CD4-positive, alpha-beta T cell treated with Interleukin-17A for 1 hour (primary cell): ENCODE measurements at places on chromosomes 1 and 21.
A peak's percentile ranks its signal among the peaks of the same experiment; 100 is the strongest.

GRCh38 chr1:91148641-91149069 lies 126.8 kb upstream of the ZNF644 start:
- no peak for DNase-seq

GRCh38 chr21:45990049-45990711 lies 8.6 kb downstream of the COL6A1 start:
- no peak for DNase-seq

GRCh38 chr1:178857126-178857525 lies 13.8 kb downstream of the ANGPTL1 start:
- DNase-seq = no peak

DNA sequence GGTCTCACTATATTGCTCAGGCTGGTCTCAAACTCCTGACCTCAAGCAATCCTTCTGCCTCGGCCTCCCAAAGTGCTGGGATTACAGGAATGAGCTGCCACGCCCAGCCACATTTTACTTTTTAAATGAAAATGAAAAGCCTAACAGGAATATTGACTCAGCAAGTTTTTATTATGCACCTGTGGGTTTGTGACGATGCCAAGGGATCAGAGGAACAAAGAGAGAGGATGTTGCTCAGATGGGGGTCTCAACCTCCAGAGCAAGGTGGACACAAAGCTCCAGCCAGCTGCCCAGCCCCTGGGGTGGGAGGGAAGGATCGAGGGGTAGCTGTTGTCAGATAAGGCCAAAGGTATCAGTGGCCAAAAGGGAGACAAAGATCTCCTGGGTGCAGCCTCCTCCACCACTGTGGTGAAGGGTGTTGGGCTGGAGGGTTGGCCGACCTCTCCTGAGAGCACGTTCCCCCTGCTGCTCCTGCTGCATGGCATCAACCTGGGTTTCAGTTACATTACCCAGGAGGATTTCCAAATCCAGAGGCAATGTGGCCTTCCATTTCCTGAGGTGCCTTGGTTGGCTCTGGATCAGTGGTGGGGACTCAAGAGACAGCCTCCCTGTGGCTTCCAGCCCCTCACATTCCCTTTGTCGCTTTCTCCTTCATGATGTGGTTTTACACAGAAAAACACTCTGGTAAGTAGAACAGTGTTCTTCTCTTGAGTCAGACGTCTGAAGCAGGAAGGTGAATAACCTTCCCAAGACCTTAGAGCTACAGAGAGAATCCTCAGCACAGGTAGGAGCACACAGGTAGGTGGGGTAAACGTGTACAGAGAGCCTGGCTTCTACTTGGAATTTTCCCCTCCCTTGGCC lies 34.2 kb downstream of the ZNF496 start:
- no peak for DNase-seq

GRCh38 chr1:9715536-9716226 lies 64.2 kb downstream of the PIK3CD start:
- peak; percentile 51 for DNase-seq

DNA sequence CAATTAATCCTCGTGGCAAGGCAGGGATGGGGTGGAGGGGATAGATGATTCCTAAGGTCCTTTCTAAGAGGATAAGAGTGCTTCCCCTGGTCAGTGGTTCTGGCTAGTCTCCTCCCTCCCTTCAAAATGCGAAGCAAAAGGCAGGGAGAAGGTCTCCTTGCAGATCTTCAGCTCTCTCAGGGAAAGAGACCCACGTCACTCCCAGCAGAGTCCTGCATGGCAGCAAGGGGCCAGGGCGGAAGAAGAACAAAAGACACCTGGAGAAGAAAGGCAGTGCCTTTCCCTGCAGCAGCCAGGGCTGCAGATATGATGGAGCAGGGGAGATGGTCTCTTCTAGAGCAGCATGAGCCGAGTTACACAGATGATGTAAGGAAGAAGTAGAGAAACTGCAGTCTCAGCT lies 29.6 kb upstream of the SLAMF9 start:
- no peak for DNase-seq

GRCh38 chr1:113142791-113143190 lies 69.8 kb downstream of the LRIG2 start:
- DNase-seq = no peak

GRCh38 chr21:43721206-43721605 lies 2.3 kb downstream of the PDXK start:
- no peak for DNase-seq

- DNase-seq = no peak
Observed at GRCh38 chr1:58183286-58183685, 363.2 kb downstream of the OMA1 start.

DNA sequence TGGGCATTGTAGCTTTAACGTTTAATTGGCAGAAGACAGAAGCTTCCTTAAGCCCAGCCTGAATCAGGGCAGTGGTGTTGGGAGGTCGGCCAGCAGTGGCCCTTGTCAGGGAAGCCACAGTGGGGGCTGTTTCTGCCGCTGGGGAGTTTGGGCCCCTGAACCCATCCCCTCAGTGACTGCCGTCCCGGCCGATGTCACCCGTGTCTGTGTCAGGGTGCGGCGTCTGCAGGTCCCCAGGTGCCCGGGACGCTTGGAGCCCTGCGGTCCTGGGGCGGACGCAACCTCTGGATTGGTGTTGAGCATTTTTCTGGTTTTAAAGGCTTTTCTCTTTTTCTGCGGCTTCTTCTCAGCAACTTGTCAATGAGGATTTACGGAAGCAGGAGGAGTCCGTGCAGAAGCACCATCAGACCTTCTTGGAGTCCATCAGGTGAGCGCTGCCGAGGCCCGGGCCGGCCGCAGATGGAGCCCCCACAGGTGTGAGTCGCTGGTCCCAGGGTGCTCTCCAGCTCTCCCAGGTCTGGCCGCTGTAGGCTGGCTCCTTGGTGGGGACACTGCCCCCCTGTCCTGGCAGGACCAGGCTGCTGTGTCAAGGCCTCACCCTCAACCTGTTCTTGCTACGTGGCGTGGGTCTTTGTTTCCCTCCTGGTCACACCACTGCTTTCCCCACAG lies 2.3 kb downstream of the ATAD3C start:
- DNase-seq = no peak

DNA sequence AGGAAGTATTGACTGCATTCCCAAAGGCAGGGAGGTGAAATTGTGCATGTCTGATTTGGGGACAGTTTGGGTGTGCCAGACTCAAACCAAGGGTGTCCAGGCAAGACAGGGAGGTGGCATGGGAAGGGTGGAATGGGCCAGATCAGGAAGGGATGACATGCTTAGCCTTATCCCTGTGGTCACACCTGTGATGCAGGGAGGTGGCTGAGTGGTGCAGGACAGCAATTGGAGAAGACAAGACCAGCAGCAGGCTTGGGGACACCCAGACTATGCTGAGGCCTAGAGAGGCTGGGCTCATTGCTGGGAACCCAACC lies 4.0 kb downstream of the FOXO6 start:
- no peak for DNase-seq

DNA sequence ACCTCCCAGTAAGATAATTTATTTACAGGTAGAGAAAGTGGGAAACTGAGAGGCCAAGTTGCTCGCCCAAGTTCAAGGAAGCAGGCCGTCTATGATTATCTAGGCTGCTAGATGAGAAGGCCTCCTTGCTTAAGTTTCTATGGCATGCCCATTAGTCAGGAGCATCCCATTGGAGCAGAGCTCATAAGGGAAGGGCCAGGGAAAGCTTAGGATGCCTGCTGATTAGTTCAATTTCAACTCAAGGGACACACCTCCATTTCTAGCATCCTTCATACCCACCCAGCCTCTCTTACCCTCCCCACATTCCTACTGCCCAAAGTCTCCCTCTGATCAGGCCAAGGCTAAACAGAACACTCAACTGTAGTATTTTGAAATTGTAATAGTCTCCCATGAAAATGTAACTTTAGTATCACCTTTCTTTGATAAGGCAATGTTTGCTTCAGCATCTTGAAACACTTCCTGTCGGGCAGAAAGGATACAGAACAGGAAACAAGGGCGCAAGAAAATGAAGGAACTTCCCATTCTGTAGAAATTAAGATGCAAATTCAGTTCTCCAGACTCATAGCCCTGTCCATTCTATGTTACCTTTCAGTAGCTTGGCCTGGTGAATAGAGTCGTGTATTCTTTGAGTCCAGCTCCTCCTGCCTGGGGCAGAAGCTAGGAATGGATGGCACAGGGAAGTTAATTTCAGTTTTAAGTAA lies 46.3 kb upstream of the TARBP1 start:
- no peak for DNase-seq

GRCh38 chr1:76125473-76126219 lies 51.1 kb downstream of the ST6GALNAC3 start:
- no peak for DNase-seq

DNA sequence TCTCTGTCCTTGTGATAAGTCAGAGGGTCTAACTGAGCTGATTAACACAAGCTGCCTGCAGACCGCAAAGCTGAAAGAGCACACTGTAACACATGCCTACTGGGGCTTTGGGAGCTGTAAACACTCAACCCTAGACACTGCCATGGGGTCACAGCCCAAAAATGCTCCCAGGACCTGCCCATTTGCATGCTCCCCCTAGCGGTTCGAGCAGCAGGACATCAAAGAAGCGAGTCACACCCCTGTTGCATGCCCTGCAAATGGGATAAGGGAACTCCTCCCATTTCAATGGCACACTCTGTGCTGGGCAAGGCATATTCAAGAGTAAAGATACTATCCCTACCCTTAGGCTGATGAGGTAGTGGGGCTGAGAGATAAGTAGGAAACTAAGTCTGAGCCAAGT lies 22.8 kb downstream of the LCE3E start:
- no peak for DNase-seq

- no peak for DNase-seq
Observed at GRCh38 chr1:58994664-58995063, 210.8 kb upstream of the JUN start.

GRCh38 chr1:226674892-226675714 lies 64.0 kb downstream of the ITPKB start:
- peak; percentile 89 for DNase-seq

DNA sequence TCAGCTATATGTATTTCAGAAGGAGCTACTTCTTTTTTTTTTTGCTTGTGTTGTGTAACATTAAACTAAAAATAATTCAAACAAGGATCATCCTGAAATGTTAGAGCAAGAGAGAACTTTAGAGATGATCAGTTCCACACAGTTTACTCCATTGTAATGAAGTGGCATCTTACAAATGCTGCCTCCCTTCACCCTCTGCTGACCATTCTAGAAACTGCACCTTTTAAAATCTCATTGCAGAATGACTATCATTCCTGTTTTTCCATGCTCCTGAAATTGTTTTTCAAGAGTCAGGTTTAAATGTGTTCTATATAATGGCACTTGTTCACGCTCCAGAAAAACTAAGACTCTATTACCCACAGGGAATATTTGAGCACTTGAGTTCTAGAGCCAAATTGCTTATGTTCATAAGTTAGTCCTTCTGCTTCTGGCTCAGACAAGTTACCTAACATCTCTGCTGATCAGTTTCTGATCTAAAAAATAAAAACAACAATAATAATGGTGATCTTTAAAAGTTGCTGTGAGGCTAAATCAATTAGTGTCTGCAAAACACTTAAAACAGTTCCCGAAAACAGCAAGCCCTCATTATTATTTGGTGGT lies 21.5 kb upstream of the SLC44A5 start:
- peak; percentile 4 for DNase-seq

DNA sequence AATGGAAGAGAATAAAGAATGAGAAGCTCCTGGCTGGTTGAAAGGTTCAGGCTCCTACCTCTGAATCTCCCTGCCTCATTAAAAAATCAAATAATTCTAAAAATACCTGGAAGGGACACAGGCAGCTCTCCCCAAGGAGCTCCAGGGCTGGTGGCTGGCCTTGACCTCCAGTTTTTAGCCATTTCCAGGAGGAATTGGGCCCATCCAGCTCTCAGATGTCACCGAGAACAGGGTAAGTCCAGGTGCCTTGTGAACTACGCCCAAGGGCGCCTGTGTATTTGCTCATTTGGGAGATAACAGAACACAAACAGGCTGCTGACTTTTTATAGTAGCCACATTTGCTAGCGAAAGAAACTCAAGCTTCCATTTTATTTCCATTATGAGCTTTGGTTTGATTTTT lies 321.0 kb upstream of the C1orf174 start:
- DNase-seq = no peak

DNA sequence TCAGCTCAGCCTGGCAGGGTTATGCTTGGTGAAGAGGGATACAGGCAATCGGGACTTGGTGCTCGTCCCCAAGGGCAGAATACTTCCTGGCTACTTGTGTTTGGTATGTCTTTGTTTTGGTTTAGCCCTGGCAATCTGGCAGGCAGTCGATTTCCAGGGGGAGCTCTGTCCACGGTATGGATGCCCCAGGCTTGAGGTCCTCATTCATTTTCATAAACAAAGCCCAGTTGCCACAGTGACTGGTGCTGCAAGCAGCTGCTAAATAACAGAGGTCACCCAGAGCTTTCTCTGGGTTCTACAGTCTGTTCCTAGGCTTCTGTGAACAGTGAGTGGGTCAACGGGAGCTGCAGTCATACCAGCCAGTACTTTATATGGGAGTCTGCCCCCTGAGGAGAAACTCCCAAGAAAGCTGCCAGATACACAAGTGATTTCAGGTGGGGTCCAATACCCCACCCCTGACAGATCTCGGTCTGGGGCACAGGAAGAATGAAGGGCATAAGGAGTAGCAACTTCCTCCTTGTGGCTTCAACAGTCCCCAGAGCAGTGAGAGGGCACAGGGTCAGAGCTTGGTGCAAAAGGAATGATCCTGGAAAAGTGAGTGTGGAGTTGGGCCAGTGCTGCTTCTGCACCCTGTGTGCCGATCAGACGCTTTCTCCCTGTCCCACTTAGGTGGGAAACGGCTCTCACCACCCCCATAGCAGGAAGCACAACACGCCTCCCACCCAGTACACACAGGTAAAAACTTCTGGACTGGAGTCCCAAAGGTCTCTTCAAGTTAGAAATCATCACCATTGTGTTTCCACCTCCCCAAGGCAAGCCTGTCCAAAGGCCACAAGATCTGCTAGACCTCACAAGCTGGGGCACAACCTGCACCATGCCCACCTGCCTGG lies 55.5 kb downstream of the TGFBR3 start:
- DNase-seq = no peak

DNA sequence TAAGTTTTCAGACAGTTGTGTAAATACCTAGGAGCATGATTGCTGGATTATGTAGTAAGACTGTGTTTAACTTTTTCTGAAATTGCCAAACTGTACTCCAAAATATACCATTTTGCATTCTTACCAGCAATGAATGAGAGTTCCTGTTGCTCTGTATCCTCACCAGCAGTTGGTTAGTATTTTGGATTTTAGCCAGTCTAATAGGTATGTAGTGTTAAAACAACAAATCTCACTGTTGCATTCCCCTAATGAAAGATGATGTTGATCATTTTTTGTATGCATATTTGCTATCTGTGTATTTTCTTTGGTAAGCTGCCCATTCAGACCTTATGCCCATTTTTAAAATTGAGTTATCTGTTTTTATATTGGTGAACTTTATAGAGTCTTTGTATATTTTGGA lies 89.9 kb downstream of the RASAL2 start:
- DNase-seq = no peak

DNA sequence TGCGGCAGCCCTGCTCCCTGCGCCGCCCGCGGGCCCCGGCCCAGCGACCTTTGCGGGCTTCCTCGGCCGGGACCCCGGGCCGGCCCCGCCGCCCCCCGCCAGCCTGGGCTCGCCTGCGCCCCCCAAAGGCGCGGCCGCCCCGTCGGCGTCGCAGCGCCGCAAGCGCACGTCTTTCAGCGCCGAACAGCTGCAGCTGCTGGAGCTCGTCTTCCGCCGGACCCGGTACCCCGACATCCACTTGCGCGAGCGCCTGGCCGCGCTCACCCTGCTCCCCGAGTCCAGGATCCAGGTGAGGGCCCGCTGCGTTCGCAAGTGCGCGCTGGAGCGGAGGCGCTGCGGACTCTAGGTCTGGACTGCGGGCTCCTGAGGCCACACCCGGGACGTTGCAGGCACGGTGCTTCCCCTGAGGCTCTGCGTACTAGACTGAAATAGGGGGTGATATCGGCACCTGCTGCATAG lies 351 bp downstream of the MIXL1 start:
- DNase-seq = peak; percentile 2

- no peak for DNase-seq
Observed at GRCh38 chr21:15566703-15567102, 163.1 kb upstream of the USP25 start.
